ENCODE measurements at places on chromosomes 1 and 21.

DNA sequence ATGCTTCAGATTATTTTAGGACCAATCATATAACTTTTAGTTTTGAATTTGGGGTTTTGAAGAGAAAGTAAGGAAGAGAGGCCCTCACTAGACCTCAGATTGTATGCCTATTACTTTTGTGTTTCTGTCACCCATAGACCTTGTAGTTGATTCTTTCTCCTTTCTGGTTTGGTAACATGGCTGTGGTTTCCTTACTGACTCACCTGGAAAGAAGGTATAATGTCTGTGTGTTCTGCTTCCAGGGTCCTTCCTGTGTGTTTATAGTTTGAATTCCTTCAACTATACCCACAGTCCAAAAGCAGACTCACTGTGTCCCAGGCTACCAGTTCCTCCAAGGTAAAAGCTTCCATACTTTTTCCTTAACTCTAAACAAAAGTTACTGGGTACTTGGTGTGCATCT is 8.1 kb downstream of the SLC44A3 start:
- no peak for DNase-seq

DNA sequence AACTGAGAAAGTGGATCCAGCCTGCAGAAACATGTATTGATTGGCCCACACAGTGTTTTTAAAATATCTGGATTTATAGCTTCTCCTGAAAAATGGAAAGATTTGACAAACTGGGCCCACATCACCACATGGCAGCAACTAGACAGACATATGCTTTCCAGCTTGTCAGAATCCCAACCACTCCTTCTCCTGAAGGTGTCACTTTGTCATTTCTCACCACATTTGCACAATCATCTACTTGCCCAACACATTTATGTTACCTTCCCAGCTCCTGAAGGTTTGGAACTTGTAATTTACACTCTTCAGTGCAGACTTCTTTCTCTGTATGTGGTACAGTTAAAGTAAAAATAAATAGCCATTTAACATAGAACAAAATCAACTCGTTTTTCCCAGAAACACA is 126.1 kb upstream of the KIAA1614 start:
- DNase-seq, result no peak

DNA sequence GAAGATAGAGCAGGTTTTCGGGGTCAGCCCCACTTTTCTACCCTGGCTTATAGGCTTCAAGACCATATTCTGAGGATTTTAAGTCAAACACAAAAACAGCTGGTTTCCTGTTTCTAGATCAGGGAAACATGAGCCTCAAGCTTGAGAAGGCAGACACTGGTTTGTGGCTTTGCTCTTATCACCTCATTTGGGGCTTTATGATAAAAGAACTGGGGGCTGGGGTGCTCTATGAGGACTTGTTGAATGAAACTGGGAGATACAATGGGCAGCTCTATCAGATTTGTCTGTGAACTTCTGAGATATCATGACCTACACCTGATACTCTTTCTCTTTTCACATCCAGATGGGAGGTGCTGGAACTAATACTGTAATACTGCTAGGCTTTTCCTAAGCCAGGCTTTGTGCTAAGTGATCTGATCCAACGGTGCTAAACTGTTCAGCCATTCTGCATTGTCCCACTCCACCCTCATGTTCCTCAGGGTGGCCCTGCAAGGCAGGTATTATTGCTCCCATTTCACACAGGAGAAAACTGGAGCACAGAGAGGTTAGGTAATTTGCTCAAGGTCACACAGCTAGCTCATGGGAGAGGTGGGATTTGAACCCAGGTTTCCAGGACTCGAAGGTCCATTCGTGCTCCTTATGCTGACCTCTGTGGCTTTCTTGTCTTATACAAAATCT is 6.6 kb downstream of the AJAP1 start:
- no peak for DNase-seq

- no peak for DNase-seq
Measured at GRCh38 chr1:193581341-193581740, 394.9 kb upstream of the B3GALT2 start.

GRCh38 chr1:175503538-175503937 is 239.9 kb downstream of the TNR start:
- no peak for DNase-seq

- no peak for DNase-seq
Measured at GRCh38 chr1:116008656-116009390, 32.5 kb downstream of the SLC22A15 start.

DNA sequence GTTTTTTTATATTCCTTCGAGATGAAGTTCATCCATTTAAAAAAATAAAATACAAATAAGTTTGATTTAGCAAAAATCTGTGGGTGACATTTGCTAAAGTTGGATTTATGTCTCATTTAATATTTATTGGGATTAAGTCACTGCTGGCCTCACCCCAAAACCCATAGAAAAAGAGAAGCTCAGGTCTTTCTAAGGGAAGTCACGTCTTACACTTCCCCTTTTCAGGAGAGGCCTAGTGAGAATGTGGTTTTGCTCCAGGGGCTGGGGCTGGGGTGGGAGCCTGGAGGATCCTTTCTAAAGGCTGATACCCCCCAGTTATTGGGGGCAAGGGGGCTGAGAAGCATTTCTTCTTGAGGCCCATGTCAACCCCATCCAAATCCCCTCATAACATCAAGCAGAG is 300.3 kb downstream of the DSCAM start:
- DNase-seq, result no peak

GRCh38 chr1:64215576-64215975 is 12.2 kb downstream of the UBE2U start:
- DNase-seq, result no peak

GRCh38 chr1:10730985-10731384 is 65.5 kb downstream of the CASZ1 start:
- DNase-seq, result no peak

DNA sequence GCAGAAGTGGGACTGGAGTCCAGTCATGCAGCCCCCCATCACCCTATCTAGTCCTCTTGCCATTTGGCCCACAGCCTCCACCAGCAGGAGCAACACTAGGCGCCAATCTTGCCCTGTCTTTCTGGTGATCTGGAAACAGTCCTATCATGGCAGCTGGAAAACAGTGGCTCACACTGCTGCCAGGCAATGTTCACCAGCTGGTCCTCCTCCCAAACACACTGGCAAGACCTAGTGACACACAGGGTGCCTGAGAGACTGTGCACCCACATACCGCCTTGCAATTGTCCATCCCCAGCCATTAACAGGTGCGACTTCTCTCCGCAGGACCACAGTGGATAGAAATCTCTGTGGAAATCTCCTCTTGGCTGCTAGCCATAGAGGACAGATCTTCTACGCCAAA is 105.5 kb downstream of the HIVEP3 start:
- no peak for DNase-seq

- no peak for DNase-seq
Measured at GRCh38 chr1:241934866-241935265, 22.7 kb upstream of the BECN2 start.

GRCh38 chr1:111615870-111616715 is 3.5 kb upstream of the RAP1A start:
- no peak for DNase-seq

DNA sequence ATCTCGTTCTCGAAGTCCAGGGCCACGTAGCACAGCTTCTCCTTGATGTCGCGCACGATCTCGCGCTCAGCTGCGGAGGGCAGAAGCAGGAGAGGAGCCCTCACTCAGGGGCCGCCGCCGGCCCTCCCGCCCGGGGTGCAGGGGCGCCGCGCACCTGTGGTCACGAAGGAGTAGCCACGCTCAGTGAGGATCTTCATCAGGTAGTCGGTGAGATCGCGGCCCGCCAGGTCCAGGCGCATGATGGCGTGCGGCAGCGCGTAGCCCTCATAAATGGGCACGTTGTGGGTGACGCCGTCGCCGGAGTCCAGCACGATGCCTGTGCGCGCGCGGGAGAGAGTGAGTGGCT is 1.8 kb downstream of the ACTA1 start:
- DNase-seq, result no peak

GRCh38 chr21:39188521-39189139 is 5.4 kb upstream of the PSMG1 start:
- DNase-seq, result no peak

DNA sequence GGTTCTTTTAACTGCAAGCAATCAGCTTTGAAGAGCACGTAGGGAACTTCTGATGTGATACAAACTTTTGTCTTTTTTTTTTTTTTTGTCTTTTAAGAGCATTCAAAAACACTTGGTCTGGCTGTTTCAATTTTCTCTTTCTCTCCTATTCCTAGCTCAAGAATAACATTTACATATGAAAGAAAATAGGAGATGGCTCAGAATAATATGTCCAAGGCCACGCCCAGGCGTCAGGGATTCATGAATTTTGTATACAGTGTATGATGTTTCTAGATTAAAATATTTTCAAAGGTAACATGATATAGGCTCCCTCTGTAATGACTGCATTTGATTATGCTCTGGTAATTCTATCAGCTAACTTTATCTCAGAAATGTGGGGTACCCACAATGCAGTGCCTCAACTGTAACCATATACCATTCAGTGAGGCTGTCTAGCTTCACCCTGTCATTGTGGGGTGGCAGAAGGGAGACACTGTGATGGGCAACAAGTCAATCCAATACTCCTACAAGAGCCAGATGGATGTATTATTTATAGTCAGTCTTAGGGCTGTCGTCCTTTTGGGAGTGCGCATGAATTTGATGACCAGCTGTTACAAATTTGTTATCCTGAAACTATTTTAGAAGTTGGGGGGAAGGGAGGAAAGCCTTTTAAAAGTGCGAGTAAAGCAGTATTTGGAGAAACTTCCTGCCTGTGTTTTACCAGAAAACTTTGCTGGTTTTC is 1.5 kb upstream of the AKNAD1 start:
- no peak for DNase-seq

DNA sequence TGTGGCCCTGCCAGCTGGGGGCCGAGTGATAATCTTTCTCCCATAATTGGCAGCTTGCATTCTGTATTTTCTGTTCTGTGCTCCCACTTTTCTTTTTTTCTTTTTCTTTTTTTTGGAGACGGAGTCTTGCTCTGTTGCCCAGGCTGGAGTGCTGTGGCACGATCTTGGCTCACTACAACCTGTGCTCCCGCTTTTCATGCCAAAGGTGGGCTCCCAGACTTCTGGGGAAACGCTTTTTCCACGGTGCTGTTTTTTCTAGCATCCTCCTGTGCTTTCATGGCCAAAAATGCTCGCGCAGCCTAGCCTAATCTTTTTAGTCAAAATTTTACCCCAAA is 585 bp upstream of the AHCTF1 start:
- DNase-seq, result no peak
